ENCODE measurements at places on chromosomes 11 and 22. TPM values are rescaled to one million over a fixed set of nuclear protein-coding genes. Genes with fewer than 3 reads are reported as not detected.

DNA sequence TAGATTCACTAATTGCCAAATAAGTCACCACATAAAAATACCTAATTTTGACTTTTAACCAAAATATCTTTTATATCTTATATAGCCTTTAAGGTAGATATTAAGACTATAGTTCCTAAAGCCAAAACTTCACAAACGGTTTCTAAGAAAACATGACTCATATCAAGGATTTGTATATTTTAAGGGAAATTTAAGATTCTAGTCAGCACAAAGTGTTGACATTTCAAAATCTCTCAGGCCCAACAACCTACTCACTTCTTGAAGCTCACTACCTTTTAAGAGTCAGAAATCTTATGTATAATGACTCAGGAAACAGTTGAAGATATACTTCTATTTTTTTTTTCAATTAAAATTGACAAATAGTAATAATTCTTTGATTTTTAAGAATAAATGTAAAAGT is 221.9 kb downstream of the SBF2 start:
- no peak for DNase-seq

Gene SCN4B
- 6.3 TPM for polyA plus RNA-seq

GRCh38 chr11:3820971-3821370 is 12.6 kb downstream of the PGAP2 start:
- DNase-seq = no peak

DNA sequence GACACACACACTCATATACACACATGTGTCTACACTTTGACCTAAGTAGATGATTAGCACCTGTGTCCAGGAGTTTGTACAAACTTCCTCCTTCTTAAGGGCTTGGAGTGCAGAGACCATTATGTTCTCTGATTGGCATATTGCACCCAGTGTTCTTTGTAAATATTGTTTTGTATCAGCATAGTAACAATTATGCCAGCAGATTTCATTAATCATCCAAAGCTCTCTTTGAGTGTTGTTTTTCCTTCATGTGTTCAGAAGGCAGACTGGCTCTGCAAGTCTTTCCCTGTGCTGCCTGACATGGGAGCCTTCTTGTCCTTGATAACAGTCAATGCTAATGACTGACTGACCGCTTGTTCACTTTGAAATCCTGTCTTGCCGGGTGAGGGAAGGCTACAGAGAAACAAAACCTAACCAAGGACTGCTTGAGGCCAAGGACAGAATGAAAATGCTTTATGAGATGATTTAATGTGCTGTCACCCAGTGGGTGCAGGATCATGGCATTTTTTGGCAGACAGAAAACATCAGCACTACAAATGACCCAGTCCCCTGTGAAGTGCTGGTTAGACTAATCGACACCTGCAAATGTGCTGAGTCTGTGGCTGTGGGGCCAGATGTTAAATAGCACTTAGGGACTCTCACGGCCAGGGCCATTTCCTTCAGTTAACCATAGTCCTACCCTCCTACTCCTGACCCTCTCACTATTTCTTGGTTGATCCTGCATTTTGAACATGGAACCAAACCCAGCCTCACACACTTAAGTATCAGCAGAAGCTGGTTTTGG is 6.6 kb upstream of the BARX2 start:
- no peak for DNase-seq

DNA sequence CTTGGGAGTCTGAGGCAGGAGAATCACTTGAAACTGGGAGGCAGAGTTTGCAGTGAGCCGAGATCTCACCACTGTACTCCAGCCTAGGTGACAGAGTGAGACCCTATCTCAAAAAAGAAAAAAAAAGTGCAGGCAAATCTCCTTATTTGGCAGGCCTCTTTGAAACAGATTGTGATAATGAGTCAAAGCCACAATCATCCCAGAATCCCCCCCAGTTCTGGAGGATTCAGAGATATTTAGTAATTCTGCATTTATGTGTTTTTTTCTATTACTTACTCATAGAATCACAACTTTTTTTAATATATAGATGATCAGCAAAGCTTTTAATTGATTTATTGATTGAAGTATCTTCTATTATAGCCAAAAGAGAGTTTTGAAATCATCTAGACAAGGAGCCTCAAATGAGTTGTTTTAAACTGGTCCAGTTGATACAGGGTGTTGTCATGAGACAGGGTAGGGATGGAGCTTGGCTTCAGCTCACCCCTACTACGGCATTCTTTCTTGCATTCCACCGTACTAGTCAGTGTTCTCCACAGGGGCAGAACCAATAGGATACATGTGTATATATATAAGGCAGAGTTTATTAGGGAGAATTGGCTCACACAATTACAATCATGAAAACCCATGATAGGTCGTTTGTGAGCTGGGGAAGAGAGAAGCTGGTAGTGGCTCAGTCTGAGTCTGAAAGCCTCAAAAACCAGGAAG is 39.3 kb upstream of the SORL1 start:
- no peak for DNase-seq

DNA sequence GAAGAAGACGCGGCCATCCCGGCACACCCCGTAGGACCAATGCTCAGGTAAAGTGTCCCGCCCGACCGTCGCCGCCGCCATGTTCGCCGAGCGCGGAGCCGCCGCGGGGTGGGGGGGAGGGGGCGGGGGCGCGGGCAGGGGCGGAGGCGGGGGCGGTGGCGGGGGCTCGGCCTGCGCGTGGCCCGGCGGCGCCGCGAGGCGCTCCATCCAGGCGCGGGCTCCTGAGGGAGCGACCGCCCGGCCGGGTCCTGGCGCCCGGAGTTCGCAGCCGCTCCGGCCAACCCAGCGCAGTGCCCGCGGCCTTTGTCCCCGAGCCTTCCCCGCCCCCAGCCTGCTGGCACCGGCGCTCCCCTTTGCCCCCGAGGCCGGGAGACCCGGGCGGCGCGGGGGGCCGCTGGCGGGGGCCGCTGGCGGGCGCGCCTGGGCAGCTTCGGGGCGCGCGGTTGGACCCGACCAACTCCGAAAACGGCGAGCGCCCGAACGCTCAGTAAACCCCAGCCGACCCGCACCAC is at the start of gene PLEKHA7:
Gene PLEKHA7 (minus strand): TSS at position 94 of the 512 bp plus-strand sequence. CDS start 13 bp downstream, at position 81.
- DNase-seq = no peak

Gene EFCAB6
- 0.07 TPM for polyA plus RNA-seq

Gene MYBPC3
- 0.07 TPM for polyA plus RNA-seq

- DNase-seq = no peak
Measured at GRCh38 chr22:45155050-45155840, 8.5 kb upstream of the NUP50 start.

DNA sequence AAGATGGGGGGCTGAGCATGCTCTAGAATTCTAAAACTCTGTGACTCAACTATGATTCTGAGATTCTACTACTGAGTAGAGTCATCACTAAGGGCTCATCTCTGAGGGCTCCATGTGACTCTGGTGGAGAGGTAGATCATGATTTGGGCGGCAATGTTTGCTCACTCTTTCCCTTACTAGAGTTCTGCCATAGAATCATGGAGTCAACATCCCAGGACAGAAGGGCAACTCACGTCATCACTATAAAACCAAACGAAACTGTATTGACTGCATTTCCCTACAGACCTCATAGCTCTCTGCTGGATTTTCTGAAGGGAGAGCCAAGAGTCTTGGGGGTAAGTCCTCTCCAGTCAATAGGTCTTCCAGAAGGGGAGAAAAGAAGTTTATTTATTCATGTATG is at the start of gene MS4A14:
Gene MS4A14 (plus strand): TSS at position 78 of the 400 bp plus-strand sequence. CDS start 120 bp downstream, at position 198.
- no peak for DNase-seq

DNA sequence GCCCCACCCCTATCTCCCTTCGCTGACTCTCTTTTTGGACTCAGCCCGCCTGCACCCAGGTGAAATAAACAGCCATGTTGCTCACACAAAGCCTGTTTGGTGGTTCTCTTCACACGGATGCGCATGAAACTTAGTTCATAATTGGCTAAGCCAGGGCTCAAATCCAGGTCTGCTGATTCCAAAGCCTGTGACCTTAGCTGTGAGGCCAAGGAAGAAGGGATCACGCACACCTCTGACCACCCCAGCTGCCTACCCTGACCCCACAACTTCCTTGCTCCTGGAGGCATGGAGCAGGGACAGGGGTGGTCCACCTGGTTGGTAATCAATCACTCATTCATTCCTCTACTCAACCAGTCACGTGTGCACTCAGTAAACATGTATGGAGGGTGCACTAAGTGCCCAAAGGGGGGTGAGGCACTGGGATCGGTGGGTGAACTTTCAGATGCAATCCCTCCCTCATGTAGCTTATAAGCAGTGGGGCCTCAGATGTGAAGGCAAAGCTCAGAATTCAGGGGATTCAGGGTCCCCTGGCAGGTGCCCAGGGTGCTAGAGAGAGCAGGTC is 10.3 kb downstream of the FXYD2 start:
- no peak for DNase-seq

- DNase-seq = no peak
Measured at GRCh38 chr11:86152901-86153300, 84.0 kb upstream of the PICALM start.

- DNase-seq = no peak
Measured at GRCh38 chr11:31110830-31111229, 258.7 kb downstream of the DCDC1 start.

- no peak for DNase-seq
Measured at GRCh38 chr11:44029977-44030911, 17.5 kb upstream of the ACCSL start.

Gene RAB36
- polyA plus RNA-seq = 0.05 TPM

DNA sequence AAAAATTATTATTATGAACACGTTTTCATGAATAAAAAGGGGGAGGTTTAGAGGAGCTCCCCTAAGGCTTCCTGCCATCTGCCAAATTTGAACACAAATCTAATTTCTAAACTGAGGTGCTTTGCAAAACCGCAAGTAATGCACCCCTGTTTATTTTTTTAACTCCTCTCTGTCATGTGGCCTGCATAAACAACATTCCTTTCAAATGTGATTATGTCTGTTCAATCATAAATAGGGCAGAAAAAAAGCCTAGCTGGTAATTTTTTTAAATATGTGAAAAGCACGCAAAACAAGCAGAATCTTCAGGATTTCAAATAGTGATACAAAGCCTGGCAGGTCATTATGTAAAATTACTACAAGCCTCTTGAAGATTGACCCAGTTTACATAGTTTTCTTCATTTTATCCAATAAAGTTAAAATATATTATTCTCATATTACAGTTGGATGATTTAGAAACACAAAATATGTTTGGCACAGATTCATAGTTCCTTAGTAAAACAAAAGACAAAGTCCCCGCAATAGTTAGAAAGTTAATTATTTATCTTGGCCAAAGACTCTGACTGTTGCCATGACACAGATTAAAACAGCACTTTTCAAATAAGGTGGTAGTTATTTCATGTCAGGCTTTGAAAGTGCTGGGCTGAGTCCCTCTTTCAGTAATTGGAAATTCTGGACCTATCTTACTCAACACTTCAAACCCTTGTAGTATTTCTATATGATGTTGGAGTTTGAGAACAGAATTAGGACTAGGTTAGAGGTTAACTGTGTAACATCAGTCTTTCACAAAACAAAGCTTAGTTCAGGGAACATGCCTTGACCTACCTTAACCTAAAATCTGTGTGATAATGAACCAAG is 200.3 kb upstream of the MPPED2 start:
- DNase-seq = no peak

Gene IPO7
- 247 TPM for polyA plus RNA-seq
